ENCODE measurements at places on chromosomes 2 and 18.
A peak's percentile ranks its signal among the peaks of the same experiment; 100 is the strongest.

- peak; percentile 9 for DNase-seq
Measured at GRCh38 chr2:234130777-234131181, 80.3 kb downstream of the SPP2 start.

DNA sequence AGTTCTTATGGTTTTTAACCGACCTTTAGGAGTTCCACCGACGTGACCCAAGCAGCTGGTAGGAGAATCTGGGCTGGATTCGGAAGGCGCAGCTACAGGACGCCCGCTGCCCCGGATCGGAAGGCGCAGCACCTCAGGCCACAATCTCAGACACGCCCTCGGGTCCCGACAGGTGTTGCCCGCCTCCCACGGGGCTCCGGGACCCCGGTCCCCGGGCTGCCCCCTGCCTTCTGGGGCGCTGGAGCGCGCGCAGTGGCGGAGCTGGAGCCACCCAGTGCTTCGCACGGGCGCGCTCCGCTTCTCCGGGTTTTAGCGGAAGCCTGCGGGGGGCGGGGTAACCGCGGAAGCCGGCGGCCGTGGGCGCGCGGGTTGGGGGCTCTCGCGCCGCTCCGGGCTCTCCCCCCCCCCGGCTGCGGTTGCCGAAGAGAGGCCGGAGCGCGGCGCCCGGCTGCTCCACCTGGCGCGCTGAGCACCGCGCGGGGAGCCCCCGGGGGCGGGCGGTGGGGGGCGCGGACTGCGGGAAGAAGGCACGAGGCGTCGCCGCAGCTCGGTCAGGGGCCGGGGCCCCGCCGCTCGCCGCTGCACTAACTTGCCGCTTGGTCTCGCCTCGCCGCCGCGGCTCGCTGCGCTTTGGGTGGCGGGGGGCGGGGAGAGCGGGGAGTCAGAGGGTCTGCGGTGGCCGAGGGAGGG is 718.8 kb downstream of the DPP10 start:
- DNase-seq: no peak

DNA sequence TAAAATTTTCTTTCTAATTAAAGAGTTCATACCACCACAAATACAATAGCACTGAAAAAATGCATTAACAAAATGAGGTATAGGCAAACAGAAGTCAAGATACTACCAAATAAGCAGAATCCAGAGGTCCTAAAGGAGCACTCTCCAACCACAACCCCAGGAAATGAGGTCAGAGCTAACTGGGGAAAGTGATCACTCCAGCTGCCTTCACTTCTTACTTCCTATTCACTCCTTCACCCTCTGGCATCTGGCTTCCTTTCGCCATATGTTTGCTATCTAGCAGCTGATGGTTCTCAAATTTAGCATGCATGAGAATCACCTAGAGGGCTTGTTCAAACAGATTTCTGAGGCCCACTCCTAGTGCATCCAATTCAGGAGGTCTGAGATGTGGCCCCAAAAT is 212.6 kb upstream of the ACVR2A start:
- no peak for DNase-seq

GRCh38 chr2:139645617-139646016 is 865.4 kb upstream of the NXPH2 start:
- no peak for DNase-seq

DNA sequence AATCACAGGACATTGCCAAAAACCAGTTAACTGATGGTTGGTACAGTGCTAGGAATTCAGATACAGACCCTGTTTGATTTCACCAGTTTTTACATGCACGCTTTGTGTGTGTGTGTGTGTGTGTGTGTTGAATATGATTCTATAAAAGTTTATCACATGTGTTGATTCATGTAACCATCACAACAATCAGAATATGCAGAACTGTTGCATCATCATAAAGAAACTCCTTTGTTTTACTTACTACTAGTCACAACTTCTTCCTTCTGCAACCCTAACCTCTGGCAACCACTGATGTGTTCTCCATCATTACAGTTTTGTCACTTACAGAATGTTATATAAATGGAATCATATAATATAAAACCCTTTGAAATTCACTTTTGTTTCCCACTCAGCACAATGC is 144.8 kb upstream of the CYP26B1 start:
- no peak for DNase-seq

GRCh38 chr2:96878796-96879544 is 9.1 kb upstream of the SEMA4C start:
- no peak for DNase-seq

DNA sequence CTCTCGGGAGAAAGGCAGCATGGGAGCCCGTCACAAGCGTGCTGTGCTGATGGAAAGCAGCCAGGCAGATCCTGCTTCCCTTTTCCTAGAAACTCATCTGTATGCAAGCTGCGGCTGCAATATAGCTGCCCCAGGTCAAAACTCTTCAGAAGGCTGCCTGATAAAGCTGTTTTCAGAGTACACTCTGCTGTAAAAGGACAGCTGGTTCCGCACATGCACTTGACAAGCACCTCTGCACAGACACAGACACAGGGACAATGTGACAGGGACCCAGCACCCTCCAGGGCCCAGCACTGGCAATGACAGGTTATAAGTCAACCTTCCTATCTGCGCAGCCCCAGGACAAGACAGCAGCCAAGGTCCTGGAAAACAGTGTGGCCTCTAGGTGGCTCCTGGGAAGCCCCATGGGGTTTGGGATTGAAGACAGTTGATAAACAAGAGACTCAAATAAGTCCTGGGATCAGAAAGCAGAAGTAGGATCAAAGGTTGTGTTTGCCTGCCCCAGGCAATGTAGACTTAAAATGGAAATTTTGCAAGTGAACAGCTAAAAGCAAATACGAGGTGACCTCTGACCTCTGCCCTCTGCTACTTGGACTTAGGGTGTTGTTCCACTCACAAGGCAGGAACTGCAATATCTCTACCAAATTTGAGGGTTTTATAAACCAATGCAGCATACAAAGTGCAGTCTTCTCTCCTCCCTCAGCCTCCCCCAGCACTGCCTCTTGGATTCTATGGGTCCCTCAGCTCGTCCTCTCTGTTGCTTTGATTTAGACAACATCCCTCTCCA is 16.9 kb downstream of the SLC66A2 start:
- no peak for DNase-seq

- no peak for DNase-seq
Measured at GRCh38 chr18:55048892-55049291, 89.6 kb upstream of the CCDC68 start.

GRCh38 chr2:33839791-33840190 is 240.7 kb upstream of the FAM98A start:
- DNase-seq: no peak

- DNase-seq: no peak
Measured at GRCh38 chr2:52884761-52885352, 882.7 kb upstream of the CHAC2 start.

DNA sequence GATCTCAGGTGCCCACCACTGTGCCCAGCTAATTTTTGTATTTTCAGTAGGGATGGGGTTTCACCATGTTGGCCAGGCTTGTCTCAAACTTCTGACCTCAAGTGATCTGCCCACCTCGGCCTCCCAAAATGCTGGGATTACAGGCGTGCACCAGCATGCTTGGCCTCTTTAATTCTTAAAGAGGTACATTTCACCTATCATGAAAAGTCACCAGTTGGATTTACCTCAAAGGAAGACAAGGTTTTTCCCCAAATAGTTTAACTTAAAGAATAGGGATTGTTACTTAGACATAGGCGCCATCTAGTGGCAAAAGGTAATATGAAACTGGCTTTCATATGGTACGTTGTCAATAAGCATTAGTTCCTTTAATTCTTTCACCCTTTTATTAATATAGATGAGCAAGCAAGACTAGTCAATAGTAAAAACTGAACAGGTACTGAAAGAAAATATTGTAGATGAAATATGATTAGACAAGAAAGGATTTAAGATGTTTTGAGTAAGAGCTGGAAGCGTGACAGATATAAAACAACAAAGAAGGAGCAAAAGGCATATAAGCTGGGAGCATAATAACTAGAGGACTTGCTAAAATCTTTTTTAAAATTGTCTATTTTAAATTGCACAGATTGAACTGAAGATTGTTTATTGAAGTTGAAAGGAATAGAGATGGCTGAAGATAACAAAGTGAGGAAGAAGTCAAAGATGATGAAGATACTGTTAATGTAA is 35.0 kb upstream of the PSMD14 start:
- peak; percentile 18 for DNase-seq

DNA sequence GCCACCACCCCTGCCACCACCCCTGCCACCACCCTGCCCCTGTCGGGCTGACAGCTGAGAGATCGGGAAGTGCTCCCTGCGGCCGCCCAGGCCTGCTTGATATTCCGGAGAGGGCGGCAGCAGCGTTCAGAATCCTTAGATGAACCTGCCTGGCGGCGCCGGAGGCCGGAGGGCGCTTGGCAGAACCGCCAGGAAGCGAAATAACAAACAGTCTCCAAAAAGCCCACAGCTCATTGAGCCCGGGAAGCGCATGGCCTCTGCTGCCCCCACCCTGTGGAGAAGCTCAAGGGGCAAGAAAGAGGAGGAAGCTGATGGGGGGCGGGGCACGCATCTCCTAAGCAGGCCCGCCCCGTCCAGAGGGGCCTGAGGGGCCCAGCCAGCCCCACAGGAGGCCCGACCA is 92.2 kb upstream of the MBOAT2 start:
- peak; percentile 50 for DNase-seq

DNA sequence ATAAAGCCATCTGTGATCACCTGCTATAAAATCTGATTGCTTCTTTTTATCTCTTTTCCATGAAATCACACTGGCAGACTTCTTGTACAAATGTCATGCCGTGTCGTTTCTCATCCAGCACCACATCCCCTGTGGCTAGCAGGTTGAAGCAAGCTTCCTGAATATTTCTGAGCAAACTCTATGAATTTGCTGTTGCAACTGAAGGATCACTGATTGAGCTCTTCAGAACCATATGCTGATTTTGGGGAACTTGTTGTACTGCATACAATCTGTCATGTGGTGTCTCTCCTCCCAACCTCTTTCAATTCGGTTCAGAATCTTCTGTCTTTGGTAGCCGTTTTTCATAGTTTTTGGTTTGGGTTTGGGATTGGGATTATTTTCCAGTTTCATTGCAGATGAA is 57.7 kb upstream of the RBMS1 start:
- no peak for DNase-seq

DNA sequence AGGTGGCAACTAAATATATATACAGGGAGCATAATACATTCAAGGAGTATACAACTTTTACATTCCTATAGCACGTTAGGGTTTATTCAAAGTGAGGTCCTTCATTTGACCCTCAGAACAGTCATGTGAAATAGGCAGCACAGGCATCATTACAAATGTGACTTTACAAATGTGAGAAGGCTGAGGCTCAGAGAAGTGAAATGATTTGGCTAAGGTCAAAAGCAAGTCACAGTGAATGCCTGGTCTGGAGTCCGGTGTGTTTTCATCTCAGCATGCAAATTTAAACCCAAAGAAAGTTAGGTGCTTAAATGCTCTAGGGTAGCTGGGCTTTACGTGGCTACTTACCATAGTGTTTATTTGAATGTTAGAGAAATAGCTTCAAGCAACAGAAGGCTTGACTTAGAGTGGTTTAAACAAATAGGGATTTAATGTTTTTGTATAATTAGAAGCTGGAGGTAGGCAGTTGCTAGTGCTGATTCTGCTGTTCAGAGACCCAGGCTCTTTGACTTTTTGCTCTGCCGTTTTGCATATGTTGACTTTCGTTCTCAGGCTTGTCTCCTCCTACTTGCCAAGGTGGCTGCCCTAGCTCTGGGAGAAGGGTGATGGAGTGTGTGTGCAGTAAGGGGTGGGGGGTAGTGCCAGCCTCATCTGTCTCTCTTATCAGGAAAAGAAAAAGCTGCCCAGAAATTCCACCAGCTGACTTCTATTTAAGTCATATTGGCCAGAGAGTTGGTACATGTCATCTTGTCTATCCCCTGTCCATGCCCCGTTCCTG is 89.2 kb downstream of the PLCL1 start:
- DNase-seq: no peak

DNA sequence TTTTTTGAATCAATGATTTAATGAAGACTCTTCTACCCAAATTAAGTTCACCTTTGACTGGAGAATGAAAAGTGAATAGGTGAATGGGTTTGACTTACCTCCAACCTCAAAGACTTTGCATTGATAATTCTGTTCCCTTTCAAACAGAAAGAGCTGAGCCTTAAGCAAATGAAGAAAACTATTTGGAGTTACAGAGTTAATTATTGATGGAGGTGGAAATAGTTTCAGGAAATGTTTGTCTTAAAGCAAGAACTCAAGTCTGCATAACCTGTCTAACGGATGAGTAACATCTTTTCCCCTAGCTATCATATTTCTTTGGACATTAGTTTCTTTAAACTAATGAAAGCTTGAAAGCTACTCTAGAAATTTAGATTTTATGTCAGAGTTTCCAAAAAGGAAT is 166.5 kb downstream of the CERS6 start:
- DNase-seq: no peak

GRCh38 chr2:233395687-233396086 is 41.4 kb downstream of the DGKD start:
- no peak for DNase-seq

GRCh38 chr2:177783091-177783490 is 289.5 kb downstream of the PDE11A start:
- no peak for DNase-seq

DNA sequence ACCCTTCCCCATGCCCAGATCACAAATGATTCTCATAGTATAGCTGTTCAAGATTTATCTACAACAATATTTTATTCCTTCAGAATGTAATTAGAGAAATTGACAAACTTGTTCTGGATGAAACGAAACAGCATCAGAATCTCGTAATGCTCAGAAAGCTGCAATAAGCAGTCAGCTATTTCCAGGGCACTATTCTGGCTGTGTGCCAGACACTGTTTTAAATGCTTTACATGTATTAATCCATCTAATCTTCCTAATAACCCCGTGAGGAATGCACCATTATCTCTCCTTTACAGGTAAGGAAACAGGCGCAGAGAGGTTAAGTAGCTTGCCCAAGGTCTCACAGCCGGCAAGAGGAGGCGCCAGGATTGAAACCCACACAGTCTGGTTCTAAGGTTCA is 10.1 kb upstream of the LYPD6B start:
- DNase-seq: no peak

- no peak for DNase-seq
Measured at GRCh38 chr2:242058116-242058680, 188.7 kb downstream of the RTP5 start.

DNA sequence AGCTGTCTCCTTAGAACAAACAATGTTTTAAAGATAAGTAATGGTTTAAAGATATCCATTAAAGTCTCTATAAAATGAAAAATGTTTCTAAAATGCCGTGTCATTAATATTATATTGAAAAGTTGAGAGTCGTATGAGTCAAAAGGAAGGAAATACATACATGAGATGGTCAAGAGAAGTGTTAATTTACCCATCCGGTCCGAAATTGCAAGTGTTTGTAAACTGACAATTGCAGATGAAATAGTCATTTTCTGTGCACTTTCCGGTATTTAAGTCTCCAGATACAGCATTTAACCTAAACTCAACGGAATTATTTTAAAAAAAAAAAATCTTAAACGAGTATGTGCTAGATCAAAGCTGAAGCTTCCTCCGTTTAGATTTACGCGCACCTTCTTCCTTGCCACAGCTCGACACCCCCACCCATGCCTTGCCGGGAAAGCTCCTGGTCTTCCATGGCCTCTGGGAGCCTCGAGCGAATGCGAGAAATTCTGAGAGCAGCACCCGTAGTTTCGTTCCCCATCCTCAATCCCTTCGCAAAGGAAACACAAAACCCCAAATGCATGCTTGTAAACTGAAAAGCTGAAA is 1.8 kb downstream of the DSC3 start:
- DNase-seq: no peak

Measured in substantia nigra (tissue), 51 donors.